ENCODE measurements at places on chromosomes 16 and 17.
A peak's percentile ranks its signal among the peaks of the same experiment; 100 is the strongest.

GRCh38 chr16:70434484-70435260 lies 4.2 kb downstream of the ST3GAL2 start:
- DNase-seq: no peak

- DNase-seq: no peak
Measured at GRCh38 chr17:78951967-78952551, 26.9 kb upstream of the TIMP2 start.

DNA sequence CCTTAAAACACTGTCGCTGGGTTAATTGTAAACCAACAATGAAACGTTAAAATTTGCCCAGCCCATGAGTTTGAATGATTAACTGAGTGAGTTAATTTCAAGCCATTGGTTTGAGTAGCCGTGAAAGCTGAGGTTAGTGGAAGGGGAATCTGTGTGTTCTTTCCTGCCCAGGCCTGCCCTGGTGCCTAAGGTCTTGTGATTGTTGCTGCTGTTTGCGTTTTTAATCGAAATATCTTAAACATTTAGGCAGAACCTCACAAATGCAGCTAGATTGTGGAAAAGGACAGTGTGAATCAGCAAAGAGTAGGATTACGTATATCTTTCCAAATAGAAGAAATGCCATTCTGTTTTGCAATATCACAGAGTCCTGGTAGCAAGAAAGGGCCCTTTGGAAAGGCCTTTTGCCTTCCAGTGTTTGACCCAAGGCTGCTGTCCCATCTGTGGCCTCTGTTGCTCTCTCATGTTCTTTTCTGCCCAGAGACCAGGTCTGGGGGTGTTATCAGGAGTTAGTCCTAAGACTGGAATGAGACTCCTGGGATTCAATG lies 113.8 kb downstream of the MSI2 start:
- DNase-seq: no peak

DNA sequence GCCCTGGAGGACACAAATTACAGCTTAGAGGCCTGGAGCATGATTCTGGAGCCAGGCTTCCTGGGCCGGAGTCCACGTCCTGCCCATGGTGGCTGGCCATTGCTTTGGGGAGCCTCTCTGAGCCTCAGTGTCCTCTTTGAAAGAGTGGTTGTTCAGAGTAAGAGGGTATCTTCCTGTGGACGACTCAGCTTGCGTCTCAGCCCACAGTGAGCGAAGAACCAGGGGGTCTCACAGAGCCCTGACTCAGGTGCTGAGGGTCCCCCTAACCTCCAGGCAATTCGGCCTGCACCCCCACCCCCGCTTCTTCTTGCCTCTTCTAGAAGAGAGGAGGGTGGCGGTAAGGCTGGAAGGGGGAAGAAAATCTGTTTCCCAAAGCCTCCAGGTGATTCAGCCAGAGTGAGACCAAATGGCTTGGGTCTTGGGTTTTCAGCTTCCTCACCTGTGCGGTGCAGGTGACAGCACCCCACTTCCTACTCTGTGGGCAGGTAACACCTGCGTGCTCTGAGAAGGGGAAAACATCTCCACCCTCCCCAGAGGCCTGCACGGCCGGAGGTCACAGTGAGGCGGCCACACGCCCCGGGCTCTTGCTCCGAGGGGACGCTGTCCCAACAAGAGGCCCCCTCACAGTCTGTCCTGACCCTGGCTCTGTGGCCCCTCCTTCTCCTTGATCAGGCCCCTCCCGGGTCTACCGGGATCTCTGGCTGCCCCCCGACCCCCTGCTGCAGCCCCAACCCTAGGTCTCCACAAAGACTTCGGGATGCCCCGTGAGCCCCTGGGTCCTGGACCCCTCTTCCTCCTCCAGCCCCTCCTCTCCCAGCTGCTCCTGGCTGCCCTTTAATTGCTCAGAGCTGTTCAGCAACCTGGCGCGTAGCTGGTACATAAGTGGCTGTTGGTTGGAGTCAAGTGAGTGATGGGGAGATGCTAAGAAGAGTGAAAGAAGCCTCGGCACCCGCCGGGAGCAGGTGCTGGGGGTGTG lies 119.2 kb downstream of the METRNL start:
- DNase-seq: no peak

DNA sequence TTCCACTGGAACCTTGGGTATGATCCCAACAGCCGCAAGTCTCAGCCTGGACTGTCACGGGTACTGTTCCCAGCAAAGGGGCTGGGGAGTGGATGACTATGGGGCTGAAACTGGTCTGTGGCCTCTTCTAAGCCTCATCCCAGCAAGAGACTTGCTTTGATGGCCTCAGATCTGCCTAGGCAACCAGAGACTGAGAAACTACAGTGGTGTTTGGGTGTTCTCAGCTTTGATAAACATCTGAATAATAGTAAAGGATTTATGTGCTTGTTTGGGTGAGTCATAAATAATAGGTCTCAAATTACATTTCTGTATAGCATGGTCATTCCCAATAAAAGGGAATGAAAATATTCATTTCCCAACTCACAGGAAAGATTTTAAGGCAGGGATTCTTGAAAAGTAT lies 30.2 kb upstream of the ULK2 start:
- DNase-seq: no peak

GRCh38 chr16:58931436-58931835 lies 197.3 kb upstream of the GOT2 start:
- no peak for DNase-seq

DNA sequence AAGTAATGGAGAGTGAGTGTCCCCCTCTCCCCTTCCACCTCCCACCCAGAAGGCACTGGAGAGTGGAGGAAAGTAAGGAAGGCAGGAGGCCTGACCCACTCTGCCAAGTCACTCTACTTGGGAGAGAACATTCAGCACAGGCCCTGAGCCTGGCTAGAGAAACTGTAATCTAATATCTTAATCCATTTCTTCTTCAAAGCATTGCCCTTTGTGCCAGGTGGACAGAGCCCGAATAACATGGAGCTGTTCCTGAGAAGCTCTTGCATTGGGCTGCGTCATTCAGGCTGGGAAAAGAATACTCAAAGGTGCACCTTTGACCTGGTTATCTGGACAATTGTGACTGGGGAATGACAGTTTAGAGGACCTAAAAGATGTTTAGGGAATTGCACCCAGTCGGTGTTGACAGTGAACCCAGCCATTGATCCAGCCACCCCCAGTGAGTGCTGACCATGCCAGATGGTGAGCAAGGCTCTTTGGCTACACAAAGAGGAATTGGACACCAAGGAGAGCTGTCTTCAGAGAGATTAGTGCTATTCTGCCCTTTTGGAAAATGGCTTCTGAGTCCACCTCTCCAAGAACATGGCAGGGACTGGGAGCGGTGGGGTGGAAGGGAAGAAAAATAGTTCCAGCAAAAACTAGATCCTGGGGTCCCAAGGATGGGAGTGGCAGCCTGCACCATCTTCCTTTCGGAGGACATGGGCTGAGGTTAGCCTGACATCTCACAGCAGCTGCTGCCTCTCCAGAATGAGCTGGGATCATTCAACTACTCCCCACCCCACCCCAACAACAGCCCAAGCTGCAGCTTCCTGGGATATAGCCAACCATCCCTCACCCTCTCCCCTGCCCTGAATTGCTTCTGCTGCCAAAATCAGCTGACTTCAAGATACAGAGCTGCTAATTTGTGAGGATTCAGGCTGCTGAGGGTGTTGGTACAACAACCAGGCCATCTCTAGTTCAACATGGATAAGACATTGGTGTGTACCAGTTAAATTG lies 11.6 kb upstream of the NOG start:
- DNase-seq: no peak

- no peak for DNase-seq
Measured at GRCh38 chr17:9038380-9038779, 17.1 kb downstream of the NTN1 start.

DNA sequence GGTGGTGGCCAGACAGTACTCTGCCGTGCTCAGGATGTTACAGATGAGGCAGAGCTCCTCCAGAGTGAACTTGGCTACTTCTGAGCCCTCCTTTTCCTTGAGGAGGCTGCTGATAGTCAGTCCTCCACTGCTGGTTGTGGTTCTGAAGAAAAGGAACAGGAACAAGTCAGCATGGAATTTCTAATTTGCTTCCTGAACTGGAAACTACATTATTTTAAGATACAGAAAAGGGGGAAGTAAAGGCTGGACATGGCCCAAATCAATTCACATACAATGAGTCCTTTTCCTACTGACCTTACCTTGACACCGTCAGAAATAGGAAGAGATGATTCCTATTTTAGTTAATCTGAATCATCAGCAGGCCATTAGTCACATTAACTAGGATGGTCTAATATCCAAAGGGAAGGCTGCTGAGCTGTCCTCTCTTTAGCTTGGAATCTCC lies 154.2 kb downstream of the VPS53 start:
- no peak for DNase-seq

- DNase-seq: peak; percentile 17
Measured at GRCh38 chr17:59328601-59329000, 2.9 kb upstream of the YPEL2 start.

GRCh38 chr16:183005-183404 lies 2.7 kb downstream of the HBQ1 start:
- no peak for DNase-seq

DNA sequence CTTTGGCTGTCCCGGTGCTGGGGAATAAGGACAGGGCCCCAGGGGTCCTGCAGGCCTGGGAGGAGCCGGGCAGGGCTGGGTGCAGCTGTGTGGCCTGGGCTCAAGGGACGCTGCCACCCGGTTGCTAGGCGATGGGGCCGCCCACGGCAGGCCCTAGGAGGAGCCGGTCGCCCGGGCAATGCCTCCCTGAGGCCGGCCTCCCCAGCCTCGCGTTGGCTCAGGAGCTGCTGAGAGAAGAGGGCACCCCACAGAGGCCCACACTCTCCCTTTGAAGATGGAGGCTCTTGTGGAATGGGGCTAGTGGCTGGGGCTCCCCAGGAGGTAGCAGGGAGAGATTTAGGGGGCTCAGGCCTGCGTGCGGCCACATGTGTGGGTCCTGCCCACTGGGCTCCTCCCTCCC lies at the start of gene CIBAR2:
Gene CIBAR2, minus strand, starts transcription at position 109 of the 400 bp plus-strand sequence. CDS start 120 bp downstream, outside the sequence.
- DNase-seq: no peak

DNA sequence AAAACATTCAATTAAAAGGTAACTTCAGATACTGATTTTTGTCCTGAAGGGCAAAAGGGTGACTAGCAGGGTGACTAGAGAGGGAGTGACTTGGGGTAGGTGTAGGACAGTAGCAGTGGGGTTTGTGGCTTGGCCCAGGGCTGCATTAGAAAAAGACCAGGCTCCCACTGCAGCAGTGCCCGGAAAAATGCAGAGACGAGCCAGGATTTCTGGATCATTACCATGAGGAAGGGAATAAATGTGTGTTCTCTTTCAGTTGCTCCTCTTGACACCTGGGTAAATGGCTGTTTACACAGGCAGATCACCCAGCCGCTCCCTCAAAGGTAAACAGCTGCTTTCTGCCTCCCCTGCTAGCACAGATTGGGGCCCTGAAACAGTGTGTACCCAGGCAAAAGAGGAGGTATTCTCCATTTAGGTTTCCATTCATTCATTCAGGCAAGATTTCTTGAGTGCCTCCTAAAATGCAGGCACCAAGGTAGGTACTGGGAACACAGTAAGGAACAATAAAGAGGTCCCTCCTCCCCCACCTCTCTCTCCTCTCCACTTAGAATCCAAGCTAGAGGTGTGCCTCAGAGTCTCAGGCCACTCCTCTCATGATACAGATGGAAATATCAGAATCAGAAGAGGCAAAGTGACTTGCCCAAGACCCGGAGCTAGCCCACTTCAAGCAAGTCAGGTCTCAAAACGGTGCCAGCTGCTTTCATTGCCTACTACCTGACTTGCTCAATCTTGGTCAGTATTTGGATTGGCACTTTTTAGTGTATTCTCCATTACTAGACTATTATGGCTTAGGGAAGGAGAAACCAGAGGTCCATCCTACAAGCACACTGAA lies 15.2 kb upstream of the TOX3 start:
- no peak for DNase-seq

- no peak for DNase-seq
Measured at GRCh38 chr16:85829751-85830445, 30.4 kb downstream of the COX4I1 start.

GRCh38 chr17:36931697-36932382 lies 5.4 kb upstream of the LHX1 start:
- no peak for DNase-seq

- no peak for DNase-seq
Measured at GRCh38 chr16:12337871-12338655, 361.5 kb downstream of the SNX29 start.

GRCh38 chr17:44865931-44866330 lies 18.2 kb downstream of the HIGD1B start:
- no peak for DNase-seq

DNA sequence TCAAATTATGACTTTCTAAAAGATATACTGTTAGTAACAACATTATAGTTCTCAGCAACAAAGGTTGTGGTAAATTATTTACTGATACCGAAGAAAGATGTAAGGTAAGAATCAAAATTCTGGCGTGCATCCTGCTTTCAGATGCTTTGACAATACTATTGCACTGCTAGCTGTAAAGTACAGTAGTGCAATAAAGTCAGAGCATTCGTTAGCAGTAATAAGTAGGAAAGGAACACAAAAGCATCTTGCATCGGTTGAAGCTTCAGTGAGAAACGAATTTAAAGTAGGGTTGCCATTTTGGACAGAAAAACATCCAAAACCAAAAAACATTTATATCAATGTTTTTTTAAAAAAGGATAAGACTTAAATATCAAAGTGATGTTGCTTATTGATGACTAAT lies 4.0 kb downstream of the SKA2 start:
- DNase-seq: no peak

DNA sequence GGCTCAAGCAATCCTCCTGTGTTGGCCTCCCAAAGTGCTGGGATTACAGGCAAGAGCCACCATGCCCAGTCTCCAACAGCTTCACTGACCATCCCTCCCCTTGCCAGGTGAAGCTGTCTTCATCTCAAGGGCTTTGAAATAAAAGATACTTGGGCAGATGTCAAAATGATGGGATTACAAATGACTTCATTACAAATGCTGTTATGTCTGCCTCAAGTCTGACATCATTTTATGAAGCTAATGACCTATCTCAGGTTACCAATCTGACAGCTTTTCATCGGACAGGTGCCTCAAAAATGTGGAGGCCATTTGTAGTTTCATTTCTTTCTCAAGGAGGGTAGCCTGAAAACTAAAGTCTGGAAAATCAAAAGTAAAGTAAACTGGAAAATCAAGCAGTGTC lies 323.7 kb upstream of the TBX2 start:
- no peak for DNase-seq

DNA sequence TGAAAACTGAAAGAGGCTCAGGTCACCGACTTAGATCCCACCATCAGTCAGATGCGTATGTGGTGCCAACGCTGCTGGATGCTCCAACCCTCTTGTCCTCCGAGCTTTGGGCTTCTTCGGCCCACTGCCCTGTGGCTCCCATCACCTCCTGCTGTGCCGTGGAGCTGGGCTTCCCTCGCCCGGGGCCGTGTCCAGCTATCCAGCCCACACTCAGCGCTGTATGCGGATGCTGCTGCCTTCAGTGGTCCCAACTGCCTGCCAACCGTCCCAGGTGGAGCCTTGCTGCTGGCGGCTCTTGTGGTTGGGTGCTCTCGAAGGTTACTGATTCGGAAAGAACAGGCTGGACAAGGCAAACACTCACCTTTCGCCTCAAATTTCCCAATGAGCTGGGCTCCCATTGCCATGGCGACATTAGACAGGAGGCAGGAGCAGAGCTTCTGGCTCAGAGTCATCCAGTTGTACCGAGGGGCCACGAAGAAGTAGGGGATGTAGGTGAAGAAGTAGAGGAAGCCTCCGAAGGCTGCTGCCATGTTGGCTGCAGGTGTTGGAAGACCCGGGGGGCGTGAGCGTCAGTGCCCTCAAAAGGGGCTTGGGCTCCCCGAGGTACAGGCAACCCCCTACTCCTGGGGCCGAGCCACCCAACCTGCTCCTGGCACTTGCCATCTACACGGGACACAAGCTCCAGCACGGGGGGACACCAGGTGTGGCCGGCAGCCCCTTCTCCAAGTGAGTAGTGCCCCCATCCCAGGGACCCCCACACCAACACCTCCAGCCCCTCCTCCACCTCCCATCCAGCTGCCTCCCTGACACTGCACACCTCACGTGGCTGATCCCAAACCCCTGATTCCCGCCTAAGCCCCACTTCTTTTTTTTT lies 32.2 kb downstream of the ABCA3 start:
- no peak for DNase-seq
